ENCODE measurements at places on chromosomes 6 and 20. TPM values are rescaled to one million over a fixed set of nuclear protein-coding genes. Genes with fewer than 3 reads are reported as not detected.

Gene PDCD2
- 28.7 TPM for total RNA-seq

Gene BCAS1
- not detected for total RNA-seq

Gene TREM1
- 0.92 TPM for total RNA-seq

GRCh38 chr20:41443691-41444090, 77.1 kb upstream of the EMILIN3 start:
- DNase-seq = no peak

- no peak for DNase-seq
Measured at GRCh38 chr20:15902493-15902892, 670.8 kb downstream of the KIF16B start.

- DNase-seq = no peak
Measured at GRCh38 chr6:129946439-129947140, 71.8 kb upstream of the L3MBTL3 start.

- no peak for DNase-seq
Measured at GRCh38 chr20:43765916-43766315, 39.1 kb upstream of the GTSF1L start.

- no peak for DNase-seq
Measured at GRCh38 chr20:13337090-13337784, 116.2 kb downstream of the ISM1 start.

DNA sequence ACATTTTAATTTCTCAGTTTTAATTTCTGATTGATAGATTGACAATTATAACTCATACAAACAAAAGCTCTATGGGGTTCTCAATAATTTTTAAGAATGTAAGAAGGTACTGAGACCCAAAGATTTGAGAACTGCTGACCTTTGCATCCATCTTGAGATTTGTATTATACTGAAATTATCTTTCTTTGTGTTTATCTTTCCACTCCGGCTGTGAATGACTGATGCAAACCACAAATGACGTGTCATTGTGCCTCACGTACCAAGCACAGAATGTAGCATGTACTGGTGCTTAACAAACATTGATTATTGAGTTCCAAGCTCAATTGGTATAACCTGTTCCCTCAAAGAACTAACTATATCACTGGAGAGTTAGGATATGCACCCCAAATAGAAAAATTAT, 152.1 kb upstream of the SMLR1 start:
- no peak for DNase-seq

GRCh38 chr6:18551228-18551627, 164.1 kb downstream of the RNF144B start:
- no peak for DNase-seq

All from left ventricle myocardium superior (tissue), 1 donor.